ENCODE measurements at places on chromosomes 3 and 15. TPM values are rescaled to one million over a fixed set of nuclear protein-coding genes. Genes with fewer than 3 reads are reported as not detected.
A peak's percentile ranks its signal among the peaks of the same experiment; 100 is the strongest.

The CCK gene
- total RNA-seq = not detected

DNA sequence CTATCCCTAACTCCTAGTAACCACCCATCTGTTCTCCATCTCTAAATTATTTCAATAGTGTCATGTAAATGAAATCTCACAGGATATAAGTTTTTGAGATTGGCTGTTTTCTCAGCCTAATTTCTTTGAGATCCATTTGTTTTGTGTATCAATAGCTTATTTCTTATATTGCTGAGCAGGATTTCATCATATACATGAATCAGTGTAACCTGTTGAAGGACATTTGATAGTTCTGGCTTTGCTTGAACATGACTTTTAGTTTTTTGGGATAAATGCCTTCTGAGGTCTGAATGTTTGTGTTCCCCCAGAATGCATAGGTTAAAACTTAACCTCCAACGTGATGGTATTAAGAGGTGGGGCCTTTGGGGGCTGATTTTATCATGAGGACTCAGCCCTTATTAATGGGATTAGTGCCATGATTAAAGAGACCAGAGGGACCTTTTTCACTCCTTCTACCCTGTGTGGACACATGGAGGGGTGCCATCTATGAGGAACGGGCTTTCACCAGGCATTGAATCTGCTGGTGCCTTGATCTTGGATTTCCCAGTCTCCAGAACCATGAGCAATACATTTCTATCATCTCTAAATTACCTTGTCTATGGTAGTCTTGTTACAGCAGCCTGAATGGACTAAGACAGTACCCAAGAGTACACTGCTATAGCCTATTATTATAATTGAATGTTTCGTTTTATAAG, 118.3 kb downstream of the FNDC3B start:
- peaks cover 11% of the 10 kb centered on the region for H3K4me1 ChIP-seq
- no peaks in the 10 kb centered on the region for H3K27me3 ChIP-seq
- H3K27ac ChIP-seq = peak overlapping the region; percentile 91
- DNase-seq = no peak
- no peak overlapping the region for H3K4me3 ChIP-seq
- H3K36me3 ChIP-seq = no peaks in the 10 kb centered on the region

DNA sequence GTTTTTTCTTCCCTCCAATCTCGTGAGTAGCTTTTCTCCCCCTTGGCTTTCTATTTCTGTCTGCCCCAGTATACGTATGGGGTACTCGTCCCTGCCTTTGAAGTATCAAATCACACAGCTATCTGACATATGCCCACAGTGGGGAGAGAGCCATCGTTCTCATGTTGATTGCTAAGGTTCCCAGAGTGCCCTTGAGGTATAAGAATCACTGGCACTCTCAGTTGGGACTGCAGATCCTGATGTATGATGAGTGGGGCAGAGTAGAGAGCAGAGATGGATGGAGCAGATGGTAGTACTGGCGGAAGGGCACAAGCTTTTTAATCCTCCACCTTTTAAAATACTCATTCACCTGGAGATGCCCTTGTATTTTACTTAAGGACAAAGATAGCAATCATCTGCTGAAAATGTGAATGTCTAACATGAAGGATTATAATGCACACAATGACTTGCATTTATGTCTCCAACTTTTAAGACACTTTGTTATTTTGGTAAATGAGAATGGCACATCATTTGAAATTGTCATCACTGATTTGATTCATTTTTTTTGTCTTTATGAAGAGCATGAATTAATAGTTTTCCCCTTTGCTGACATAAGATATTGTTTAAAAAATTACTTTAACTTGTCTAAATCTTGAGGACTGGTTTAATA, 239.6 kb downstream of the NR1D2 start:
- no peaks in the 10 kb centered on the region for H3K27me3 ChIP-seq
- H3K4me1 ChIP-seq = no peaks in the 10 kb centered on the region
- no peak overlapping the region for H3K27ac ChIP-seq
- no peak overlapping the region for H3K4me3 ChIP-seq
- no peaks in the 10 kb centered on the region for H3K36me3 ChIP-seq

- DNase-seq = no peak
- no peak overlapping the region for H3K27ac ChIP-seq
These were observed 799.8 kb downstream of the NSUN3 start for GRCh38 chr3:94862703-94863102.

DNA sequence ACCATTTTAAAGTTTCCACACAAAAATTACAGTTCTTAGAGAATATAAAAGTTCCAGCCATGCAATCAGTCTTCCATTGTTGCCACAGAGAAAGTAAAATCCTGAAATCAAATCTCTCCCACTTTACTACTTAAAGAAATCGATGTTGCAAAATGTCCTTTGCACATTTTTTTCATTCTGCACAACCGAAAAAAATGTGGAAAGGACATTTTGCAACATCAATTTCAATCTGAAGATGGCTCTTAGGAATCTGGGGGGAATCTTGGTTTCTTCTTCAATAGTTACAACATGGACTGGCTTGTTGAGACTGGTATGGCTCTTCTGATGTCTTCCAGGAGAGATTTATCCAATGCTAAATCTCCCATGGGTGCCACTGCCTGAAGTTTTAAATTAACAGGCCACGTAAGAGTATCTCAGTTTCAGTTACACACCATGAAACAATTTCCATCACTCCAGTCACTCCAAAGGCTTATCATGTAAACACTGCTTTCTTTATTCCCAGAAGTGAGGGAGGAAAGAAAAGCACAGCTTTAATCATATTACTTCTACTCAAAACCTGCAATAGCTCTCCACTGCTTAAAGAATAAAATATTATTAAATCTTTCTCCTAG, 55.8 kb upstream of the CTNNB1 start:
- H3K27ac ChIP-seq = no peak overlapping the region
- H3K27me3 ChIP-seq = no peaks in the 10 kb centered on the region
- no peak for DNase-seq
- no peaks in the 10 kb centered on the region for H3K36me3 ChIP-seq
- no peaks in the 10 kb centered on the region for H3K4me1 ChIP-seq

DNA sequence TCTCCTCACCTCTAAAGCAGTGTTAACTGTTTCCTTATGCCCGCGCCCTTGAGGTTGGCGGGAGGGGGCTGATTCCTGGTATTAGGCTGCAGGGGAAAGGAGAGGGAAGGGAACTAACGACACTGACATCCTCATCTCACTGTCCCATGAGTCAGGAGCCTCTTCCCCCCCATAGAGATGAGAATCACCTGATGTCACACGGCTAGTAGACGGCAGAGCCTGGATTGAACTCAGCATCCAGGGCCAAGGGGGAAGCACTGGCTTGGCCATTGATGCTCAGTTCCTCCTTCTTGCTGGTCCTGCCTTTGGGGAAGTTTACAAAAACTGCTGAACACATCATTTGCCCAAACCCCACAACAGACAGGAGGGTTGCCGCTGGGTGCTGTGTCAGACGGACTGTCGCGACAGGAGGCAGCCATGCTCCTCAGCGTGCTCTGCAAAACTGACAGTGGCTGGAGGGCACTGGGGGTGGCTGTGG, 38.5 kb downstream of the IDH2 start:
- no peaks in the 10 kb centered on the region for H3K36me3 ChIP-seq
- H3K4me1 ChIP-seq = no peaks in the 10 kb centered on the region
- no peak overlapping the region for H3K4me3 ChIP-seq
- H3K27ac ChIP-seq = peak overlapping the region; percentile 89

DNA sequence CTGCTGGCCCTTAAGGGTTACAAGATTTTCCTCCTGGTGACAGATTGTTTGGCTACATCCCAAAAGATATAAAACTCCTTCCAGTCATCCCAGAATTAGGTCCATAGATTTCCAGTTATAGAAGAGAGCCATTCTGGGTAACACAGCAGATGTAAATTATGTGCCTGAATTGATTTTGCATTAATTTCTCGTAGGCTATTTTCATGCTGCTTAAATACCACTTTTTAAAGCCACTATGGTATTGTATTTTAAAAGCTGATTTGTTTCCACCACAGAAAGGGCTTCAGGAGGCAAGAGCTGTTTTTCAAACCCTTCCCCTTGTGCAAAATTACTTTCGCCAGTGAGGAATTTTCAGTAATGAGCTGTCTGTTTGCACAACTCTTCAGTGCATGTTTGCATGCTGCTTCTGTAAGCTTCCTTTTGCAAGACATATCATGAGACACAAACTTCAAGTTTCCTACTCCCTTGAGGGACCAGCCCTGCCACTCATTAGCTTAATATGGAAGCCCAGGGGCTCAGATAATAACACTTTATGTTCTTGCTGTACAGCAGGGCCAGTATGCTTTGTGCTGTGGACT, 105.4 kb upstream of the TNIK start:
- H3K27ac ChIP-seq = no peak overlapping the region
- DNase-seq = no peak
- no peaks in the 10 kb centered on the region for H3K27me3 ChIP-seq
- H3K4me1 ChIP-seq = no peaks in the 10 kb centered on the region
- no peaks in the 10 kb centered on the region for H3K36me3 ChIP-seq
- no peak overlapping the region for H3K4me3 ChIP-seq

- no peak for DNase-seq
- no peaks in the 10 kb centered on the region for H3K4me1 ChIP-seq
These were observed 187.2 kb downstream of the CADPS start for GRCh38 chr3:62688050-62688449.

DNA sequence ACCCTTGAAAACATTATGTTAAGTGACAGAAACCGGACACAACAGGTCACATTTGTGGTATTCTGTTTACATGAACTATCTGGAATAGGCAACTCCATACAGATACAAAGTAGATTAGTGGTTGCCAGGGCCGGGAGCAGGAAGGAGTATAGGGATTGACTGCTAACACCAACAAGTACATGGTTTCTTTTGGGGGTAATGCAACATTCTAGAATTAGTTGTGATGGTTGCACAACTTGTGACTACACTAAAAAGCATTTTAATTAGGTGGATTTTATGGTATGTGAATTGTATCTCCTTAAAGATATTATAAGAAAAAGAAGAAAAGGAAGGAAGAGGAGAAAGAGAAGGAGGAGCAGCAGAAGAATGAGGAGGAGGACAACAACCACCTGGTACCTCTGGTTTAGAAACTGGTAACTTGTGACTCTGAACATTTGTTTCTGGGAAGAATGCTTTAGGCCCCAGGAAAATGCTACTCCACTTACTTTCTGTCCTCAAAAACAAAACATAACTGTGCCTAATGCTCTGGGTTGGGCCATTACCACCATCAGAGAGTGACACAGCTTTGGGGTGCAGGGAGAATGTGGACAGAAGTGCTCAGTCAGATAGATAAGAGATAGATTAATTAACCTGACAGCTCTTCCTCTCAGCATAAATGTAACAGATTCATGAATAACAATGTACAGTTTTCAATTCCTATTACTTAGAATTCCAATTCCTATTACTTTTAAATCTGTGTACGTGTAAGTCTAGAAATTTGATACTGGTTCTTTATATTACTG, 20.3 kb downstream of the SETMAR start:
- H3K36me3 ChIP-seq = no peaks in the 10 kb centered on the region
- peaks cover 7% of the 10 kb centered on the region for H3K4me1 ChIP-seq
- H3K27ac ChIP-seq = peak overlapping the region; percentile 43
- no peak overlapping the region for H3K4me3 ChIP-seq
- no peak for DNase-seq

DNA sequence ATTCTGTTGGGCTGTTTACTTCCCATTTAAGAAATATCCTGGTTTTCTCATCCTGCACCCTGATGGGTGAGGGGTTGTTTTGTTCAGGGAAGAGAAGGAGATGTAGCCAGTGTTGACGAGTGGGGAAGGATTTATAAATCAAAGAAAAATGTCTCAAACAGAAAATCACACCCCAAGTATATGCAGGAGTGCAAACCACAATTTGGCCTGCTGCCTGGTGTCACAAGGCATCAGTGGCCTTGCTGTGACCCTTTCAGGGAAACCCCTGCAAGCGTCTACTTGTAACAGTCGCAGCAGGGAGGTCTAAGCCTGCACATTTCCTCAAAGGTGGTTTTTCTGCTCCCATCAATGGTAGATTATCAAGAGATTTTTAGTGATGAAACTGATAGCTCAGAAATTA, 132.6 kb upstream of the LRRN1 start:
- H3K27ac ChIP-seq = no peak overlapping the region
- no peaks in the 10 kb centered on the region for H3K36me3 ChIP-seq
- no peaks in the 10 kb centered on the region for H3K4me1 ChIP-seq
- no peaks in the 10 kb centered on the region for H3K27me3 ChIP-seq
- H3K4me3 ChIP-seq = no peak overlapping the region
- no peak for DNase-seq

DNA sequence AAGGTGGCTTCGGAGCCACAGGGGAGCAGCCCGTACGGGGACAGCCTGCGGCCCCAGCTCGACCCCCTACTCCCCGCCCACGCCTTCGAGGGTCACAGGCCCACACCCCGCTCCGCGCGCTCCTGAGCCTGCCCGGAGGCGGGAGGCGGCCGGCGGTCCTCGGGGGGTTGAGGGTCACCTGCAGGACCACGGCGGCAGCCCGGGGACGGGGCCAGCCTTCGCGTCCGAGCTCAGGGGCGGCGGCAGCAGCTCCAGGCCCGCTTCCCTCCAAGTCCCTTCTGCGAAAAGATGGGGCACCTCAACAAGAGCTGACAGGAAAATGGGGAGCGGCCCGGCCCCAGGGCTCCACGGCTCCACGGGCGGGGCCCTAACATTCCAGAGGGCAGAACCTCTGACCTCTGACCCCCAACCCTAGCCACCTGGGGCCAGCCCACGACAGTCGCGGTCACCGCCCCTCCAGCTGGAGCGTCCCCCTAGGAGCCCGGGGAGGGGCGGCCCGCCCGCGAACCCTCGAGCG, 428 bp downstream of the LYSMD4 start:
- H3K4me3 ChIP-seq = peak overlapping the region; percentile 98
- no peaks in the 10 kb centered on the region for H3K4me1 ChIP-seq
- peak; percentile 24 for DNase-seq
